ENCODE measurements at places on chromosomes 1 and 21.

GRCh38 chr1:186498695-186499389, 37.9 kb upstream of the PDC start:
- no peak for DNase-seq

DNA sequence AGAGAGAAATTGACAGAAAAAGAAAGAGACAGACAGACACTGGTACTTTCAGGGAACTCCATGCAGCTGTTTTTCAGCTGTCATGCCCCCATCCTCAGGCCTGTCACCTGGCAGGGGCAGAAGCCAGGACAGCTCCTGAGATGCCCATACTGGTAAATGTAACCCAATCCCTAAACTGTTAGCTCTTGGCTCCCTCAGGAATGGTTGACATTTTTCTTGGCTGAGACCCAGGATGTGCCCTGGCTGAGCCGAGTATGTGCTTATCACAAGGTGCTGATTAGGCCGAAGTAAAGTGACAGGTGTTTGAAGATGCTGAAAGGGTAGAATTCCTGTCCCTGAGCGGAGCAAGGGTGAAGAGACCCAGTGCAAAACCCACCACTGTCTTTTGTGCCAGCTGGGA, 50.7 kb downstream of the PGM1 start:
- DNase-seq, result no peak

DNA sequence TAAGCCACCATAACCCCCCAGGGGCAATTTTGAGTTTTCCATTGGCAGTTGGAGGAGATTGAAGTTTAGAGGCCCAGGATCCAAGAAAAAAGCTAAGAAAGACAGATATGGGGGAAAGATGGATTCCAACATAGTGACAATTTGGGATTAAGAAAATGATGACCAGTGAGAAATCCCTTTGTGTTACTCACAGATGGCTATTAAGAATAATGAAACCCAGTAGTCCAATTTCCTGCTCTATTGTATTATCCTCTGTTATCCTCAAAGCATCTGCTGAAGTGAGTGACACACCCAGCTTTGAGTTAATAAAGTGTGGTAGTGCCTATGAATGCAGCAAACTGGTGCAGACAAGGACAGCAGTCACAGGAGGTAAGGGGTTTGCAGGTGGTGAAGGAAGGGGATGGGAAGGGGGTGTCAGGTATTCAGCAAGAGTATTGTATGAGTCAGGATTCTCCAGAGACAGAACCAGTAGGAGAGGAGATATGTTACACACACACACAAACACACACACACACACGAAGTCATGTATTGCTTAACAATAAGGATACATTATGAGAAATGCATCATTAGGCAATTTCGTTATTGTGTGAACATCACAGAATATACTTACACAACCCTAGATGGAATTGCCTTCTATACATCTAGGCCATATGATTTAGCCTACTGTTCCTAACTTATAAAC, 112.4 kb upstream of the VANGL1 start:
- DNase-seq, result no peak

GRCh38 chr1:153677718-153678518, 570 bp upstream of the NPR1 start:
- DNase-seq, result no peak

DNA sequence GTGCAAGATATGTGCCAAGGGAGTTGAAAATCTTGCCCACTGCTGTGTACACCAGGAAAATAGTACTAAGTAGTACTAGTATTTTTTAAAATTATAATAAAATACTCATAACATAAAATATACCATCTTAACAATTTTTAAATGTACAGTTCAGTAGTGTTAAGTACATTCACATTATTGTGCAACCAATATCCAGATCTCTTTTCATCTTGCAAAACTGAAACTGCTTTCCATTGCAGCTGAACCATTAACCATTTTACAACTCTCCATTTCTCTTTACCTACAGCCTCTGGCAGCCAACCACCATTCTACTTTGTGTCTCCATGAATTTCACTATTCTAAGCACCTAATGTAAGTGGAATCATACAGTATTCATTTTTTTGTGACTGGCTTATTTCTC, 19.3 kb upstream of the RAB3GAP2 start:
- no peak for DNase-seq

- DNase-seq, result no peak
These were observed 403.2 kb upstream of the B3GALT2 start for GRCh38 chr1:193589597-193590040.

- DNase-seq, result no peak
These were observed 14.9 kb downstream of the TMEM35B start for GRCh38 chr1:34970220-34970735.

DNA sequence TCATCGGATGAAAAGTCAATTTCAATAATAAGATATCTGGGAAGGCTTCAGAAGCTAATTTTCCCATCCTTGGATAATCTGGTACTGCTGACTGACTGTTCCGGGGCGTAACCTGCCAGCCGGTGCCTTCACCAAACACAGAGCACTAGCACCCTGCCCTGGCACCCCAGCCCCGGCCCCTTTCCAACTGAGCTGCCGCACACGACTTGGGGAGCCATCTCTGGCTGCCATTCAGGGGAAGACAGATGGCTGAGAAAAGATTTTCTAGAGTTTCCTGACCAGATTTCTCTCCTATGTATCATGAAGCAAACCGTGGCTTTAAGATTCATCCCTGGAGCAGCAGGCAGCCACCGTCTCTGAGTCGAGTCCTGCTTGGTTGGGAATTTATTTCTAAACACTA, 96.0 kb upstream of the SYT6 start:
- DNase-seq, result no peak

- no peak for DNase-seq
These were observed 1156.6 kb downstream of the PLA2G4A start for GRCh38 chr1:187985145-187985896.

- DNase-seq, result no peak
These were observed 11.4 kb downstream of the MROH7 start for GRCh38 chr1:54653036-54653435.

Data from pulmonary artery endothelial cell (primary cell).